ENCODE measurements at places on chromosomes 3 and 15. TPM values are rescaled to one million over a fixed set of nuclear protein-coding genes. Genes with fewer than 3 reads are reported as not detected.
A peak's percentile ranks its signal among the peaks of the same experiment; 100 is the strongest.

ZNF80 gene
- total RNA-seq = not detected

MESP2 gene
- total RNA-seq = not detected

TNIK gene
- total RNA-seq = not detected

TIMP4 gene
- not detected for total RNA-seq

SNURF gene
- total RNA-seq = 6.8 TPM

ATR gene
- 49.5 TPM for total RNA-seq

GRCh38 chr3:73148682-73149081 lies 87.2 kb downstream of the EBLN2 start:
- DNase-seq = no peak

- no peak for DNase-seq
Observed at GRCh38 chr15:100123611-100124010, 218.2 kb downstream of the ADAMTS17 start.

GRCh38 chr3:20537234-20537633 lies 351.2 kb upstream of the SGO1 start:
- DNase-seq = no peak

- DNase-seq = no peak
Observed at GRCh38 chr3:192957441-192958021, 39.9 kb upstream of the MB21D2 start.

- DNase-seq = no peak
Observed at GRCh38 chr3:49801160-49801559, 1.5 kb upstream of the CDHR4 start.

- peak; percentile 51 for DNase-seq
Observed at GRCh38 chr15:92864127-92864814, 35.9 kb upstream of the CHD2 start.

GRCh38 chr3:81732642-81733041 lies 28.8 kb downstream of the GBE1 start:
- DNase-seq = no peak

- DNase-seq = no peak
Observed at GRCh38 chr15:27473845-27474244, 502.9 kb downstream of the GABRG3 start.

DNA sequence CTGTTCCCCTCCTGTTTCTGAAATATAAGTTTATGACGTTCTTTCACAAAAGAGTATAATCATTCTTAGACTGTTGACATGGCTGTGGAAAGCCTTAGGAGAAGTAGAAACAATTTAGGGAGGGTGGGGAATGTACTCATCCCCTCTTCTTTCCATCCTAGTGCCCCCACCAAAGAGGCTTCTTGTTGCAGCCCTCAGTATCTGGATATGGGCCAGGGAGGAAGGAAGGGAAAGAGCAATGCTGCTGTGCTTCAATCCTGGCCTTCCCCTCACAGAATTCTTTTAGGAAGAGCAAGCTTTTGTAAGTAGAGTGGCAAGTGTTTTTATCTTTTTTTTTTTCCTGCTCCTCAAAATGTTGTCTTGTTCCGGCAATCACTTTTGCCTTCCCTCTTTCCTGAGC lies 1.7 kb downstream of the INAFM2 start:
- DNase-seq = no peak

DNA sequence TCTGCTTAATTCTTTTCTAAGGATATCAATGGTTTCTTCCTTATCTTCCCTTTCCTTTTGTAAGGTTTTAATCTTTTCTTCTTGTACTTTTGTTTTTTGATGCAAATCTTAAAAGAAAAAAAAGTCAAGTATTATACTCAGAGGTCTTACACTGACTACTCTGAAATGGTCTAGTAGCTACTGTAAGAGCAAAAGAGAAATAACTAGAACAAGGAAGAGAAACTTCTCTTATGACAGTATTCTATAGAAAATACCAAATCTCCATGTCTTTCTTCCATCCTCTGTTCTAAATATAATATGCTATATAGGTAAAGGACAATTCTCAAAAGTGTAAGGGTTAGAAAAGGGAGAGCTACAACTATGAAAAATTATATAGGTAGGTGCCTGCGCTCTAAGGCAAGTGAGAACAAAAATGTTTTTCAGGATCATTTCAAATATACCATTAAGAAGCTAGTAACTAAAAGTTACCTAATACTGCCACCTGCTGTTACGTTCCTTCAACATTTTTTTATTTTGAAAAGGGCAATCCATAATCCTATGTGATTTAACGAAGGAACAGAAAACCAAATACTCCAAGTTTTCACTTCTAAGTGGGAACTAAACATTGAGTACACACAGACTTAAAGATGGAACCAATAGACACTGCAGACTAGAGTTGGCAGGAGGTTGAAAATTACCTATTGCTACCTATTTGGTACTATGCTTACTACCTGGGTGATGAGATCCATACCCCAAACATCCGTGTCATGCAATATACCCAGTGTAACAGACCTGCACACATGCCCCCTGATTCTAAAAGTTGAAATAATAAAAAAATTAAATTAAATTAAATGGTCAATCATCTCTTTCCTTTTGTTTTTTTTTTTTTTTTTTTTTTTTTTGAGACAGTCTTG lies 36.7 kb downstream of the CIP2A start:
- DNase-seq = peak; percentile 28

- DNase-seq = peak; percentile 27
Observed at GRCh38 chr3:100402256-100402655, 917 bp downstream of the LNP1 start.

- no peak for DNase-seq
Observed at GRCh38 chr3:61184956-61185355, 66.3 kb downstream of the FHIT start.

- DNase-seq = peak; percentile 15
Observed at GRCh38 chr3:52054661-52055511, 1.5 kb downstream of the DUSP7 start.

DNA sequence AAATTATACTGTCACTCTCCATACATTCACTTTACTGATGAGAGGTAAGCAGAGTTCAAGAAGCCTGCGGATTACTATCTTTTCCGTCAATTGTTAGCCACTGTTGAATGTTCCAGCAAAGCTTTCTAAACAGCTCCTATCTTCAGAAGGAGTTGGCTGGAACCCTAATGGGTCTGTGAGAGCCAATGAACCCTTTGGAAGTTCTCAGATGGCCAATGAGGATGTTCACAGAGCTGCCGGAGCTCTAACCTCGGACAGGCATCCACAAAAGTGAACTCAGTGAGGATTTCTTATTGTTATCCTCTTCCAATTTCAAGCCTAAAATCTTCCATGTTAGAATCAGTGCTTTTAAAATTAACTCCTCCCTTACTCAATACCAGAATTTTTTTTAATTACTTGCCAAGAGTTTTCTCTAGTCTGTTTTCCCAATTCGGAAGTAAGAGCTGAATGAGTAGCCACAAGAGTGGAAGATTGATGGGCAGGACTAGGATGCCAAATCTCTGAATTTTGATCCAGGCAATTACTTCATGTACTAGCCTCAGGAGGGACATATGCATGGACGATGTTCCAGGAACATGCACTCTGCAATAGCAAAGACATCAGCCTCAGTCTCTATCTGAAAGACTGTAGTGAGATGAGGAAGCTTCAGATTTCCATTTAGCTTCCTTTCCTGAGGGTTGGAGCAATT lies 78.1 kb downstream of the AGBL1 start:
- DNase-seq = no peak

GRCh38 chr15:69834761-69835160 lies 263.0 kb downstream of the TLE3 start:
- DNase-seq = no peak

GRCh38 chr3:72632129-72632528 lies 216.1 kb downstream of the SHQ1 start:
- DNase-seq = no peak

Measured in OCI-LY7 (cell line).